ENCODE measurements at places on chromosomes 2 and 18.

DNA sequence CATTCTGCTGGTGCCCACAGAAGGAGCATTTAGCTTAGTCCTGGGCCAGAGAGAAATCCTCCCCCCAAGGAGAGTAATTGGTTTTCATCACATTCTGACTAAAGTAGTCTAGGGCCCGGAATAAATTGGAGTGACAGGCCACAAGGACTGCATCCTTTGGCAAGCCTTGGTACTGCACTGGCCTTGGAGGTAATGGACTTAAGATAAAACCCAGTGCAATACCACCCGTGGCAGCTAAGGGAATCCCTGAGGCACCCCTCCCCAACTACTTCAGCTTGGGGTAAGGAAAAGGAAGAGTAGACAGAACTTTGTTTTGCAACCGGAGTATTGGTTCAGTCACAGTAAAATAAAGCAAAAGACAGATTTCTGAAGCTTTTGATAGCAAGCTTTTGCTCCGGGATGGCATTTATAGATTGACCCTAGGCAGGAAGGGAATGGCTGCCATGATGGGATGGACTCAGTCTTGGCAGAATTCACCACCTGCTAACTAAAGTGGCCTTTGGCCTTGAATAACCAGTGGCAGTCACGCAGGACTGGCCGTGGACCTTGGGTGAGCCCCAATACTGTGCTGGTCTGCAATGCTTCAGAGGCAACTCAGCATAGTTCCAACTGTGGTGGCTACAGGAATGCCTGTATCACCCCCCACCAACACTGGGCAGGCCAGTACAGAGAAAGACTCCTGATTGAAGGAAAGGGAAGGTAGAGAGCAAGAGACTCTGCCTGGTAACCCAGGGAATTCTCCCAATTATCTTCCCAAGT is 14.1 kb downstream of the ORC4 start:
- DNase-seq: no peak

DNA sequence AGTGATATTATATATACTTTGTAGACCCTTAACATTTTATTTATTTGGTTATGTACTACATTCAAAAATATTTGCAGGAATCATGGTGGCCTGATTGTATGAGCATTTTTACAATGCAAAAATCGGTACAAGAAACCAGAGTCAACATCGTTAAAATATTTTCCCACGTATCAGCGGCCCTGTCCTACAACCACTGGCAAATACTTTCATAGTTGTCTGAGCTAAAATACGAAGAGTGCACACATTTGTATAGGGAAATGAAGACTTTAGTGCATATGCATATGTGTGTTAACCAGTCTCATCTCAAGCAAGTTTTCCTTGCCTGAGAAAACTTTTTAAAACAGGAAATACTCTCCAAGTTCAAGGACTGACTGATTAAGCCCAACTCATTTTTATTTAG is 35.9 kb downstream of the CCDC102B start:
- DNase-seq: no peak

DNA sequence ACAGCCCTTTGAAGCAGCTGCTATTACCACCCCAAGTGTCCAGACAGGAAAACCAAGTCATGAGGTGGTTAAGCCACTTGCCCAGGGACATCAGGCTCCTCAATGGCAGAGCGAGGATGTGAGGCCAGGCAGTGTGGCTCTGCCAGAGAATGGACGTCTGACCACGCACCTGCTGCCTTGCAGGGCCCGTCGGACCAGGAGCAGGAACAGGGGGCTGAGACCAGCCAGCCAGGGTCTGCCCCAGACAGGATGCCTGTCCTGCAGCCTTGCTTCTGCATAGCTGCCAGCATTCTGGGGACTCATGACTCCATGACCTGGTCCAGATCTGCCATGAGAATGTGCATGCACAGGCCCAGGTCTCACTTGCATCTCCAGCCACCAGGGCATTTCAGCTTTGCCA is 52.0 kb downstream of the BCL2L11 start:
- no peak for DNase-seq

- DNase-seq: no peak
These were observed 532.9 kb downstream of the ZNF516 start for GRCh38 chr18:75962036-75962572.

DNA sequence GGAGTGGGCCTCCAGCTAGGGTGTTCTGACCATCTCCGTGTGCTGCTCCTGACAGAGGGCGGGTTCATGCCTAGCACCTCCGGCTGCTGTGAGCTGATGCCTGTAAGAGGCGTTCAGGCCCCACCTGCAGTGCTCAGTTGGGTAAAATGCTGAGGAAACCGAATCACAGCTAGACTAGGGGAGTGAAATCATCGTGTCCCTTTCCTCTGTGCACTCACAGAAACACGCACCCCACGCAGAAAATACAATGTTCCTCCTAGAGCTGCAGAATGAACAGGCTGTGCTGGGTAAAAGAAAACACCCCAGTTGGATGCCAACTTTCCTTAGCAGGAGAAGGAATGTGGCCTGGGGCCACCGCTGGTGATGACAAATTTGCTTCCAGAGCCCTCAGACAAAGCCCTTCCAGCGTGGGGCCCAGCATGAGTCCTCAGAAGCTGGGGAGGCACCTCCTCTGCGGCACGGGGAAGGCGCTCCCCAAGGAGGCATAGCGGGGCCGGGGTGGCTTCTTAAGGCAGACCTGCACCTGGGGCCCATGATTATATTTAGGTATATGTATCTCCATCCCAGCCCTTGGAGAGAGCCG is 16.3 kb upstream of the ARHGEF4 start:
- DNase-seq: no peak

- peak; percentile 5 for DNase-seq
These were observed 564 bp downstream of the MPV17 start for GRCh38 chr2:27322301-27322765.
